ENCODE measurements at places on chromosomes 7 and 10. TPM values are rescaled to one million over a fixed set of nuclear protein-coding genes. Genes with fewer than 3 reads are reported as not detected.

- no peaks in the 10 kb centered on the region for H3K27me3 ChIP-seq
- no peaks in the 10 kb centered on the region for H3K4me1 ChIP-seq
- DNase-seq, result peak; percentile 59
- no peak overlapping the region for H3K27ac ChIP-seq
- H3K36me3 ChIP-seq, result no peaks in the 10 kb centered on the region
Measured at GRCh38 chr7:123624527-123625183, 23.0 kb downstream of the ASB15 start.

DNA sequence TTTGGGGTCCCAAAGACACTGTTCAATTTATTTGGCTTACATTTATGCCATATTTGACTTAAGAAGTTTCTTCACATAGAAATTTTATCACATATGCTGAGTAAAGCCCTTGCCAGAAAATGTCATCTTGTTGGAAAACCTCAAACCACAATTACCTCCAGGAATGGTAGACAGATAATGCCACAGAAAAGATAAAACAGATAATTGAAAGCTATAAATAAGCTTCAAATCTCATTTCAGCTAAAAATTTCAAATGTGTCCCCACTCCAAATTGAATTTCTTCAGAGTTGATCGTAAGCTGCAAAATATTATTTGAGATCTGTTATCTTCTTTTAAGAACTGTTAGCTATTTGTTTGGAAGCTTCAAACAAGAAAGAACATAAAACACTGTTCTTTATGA lies 176.4 kb upstream of the PTN start:
- H3K27ac ChIP-seq, result no peak overlapping the region
- no peaks in the 10 kb centered on the region for H3K36me3 ChIP-seq
- H3K4me1 ChIP-seq, result no peaks in the 10 kb centered on the region
- no peaks in the 10 kb centered on the region for H3K27me3 ChIP-seq

DNA sequence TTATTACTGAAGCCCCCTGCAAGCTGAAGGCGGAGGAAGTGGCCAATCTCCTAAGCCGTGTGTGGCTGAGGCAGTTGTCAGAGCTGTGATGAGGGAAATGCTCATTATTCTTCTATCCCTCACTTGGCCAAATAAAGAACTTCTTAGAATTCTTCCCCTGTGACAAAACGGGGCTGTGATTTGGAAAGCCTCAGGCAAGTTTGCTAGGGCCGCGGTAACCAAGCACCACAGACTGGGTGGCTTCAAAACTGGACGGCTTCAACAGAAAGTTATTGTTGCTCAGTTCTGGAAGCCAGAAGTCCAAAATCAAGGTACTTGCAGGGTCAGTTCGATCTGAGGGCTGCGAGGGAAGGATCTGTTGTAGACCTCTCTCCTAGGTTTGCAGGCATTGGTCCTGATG lies 72.3 kb upstream of the STEAP1B start:
- DNase-seq, result no peak
- no peak overlapping the region for H3K4me3 ChIP-seq
- no peak overlapping the region for H3K27ac ChIP-seq

DNA sequence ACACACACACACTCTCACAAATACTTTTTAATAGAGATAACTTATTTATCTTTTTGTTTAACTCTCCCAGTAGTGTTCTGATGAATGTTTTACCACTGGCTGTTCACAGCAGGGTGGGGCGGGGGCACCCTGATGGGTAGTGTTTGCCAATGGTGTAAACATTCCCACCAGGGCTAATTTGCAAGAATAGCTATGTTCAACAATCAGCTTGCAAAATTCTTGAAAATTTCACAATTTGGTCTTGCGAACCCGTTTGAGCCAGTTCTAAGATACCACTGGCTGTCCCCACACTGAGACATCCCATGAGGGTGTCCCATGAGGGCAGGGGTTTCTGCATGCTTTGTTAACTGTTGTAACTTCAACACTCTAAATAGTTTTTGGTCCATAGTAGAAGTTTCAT lies 348.5 kb downstream of the CXCL12 start:
- H3K27ac ChIP-seq, result no peak overlapping the region
- no peak for DNase-seq
- no peak overlapping the region for H3K4me3 ChIP-seq
- H3K27me3 ChIP-seq, result no peaks in the 10 kb centered on the region
- H3K36me3 ChIP-seq, result no peaks in the 10 kb centered on the region
- H3K4me1 ChIP-seq, result no peaks in the 10 kb centered on the region

DNA sequence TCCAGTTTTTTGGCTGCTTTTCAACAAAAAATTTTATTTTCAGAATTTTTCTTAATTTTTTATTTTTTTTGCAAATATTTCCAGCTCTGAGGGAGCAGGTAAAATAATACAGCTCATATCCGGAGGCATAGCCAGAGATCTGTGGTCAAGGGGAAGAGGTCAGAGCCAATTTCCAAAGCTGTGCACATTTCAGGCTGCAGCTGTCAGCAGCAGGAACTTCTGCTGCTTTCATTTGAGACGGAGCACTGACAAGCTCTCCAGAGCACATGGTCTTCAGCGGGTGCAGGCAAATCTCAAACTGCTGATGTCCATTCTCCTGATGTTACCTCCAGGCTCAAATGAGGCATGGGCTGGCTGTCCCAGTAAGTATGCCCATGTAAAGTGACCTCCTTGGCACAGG lies 31.1 kb downstream of the SLC26A4 start:
- no peaks in the 10 kb centered on the region for H3K27me3 ChIP-seq
- H3K4me3 ChIP-seq, result no peak overlapping the region
- H3K36me3 ChIP-seq, result no peaks in the 10 kb centered on the region
- no peaks in the 10 kb centered on the region for H3K4me1 ChIP-seq
- DNase-seq, result no peak

- no peak overlapping the region for H3K4me3 ChIP-seq
- H3K4me1 ChIP-seq, result no peaks in the 10 kb centered on the region
Measured at GRCh38 chr7:135232087-135232486, 1.6 kb upstream of the STRA8 start.

GRCh38 chr10:69466158-69466490 lies 14.9 kb downstream of the TSPAN15 start:
- H3K36me3 ChIP-seq, result no peaks in the 10 kb centered on the region
- H3K4me1 ChIP-seq, result peaks cover 68% of the 10 kb centered on the region
- no peak overlapping the region for H3K4me3 ChIP-seq
- no peak for DNase-seq
- H3K27ac ChIP-seq, result peak overlapping the region; percentile 74
- no peaks in the 10 kb centered on the region for H3K27me3 ChIP-seq

DNA sequence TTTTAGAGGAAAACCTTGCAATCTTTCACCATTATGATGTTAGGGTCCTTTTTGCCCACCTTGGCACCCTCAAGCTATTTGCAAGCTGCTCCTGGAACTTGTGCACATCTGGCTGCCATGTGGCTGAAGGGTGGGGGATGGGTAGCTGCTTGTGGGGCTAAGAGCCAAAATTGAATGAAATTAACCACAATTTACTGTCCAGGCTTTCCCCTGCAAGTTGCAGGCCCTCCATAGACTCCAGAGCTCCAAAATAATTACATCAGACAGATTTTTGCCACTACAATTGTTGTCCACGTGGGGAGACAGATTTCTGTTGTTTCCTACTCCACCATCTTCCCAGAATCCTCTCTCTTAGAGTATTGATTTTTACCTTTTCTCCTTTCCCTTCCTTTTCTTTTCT lies 19.1 kb downstream of the PI4K2A start:
- no peaks in the 10 kb centered on the region for H3K4me1 ChIP-seq
- H3K27ac ChIP-seq, result no peak overlapping the region
- DNase-seq, result no peak
- no peak overlapping the region for H3K4me3 ChIP-seq
- H3K36me3 ChIP-seq, result peaks cover 78% of the 10 kb centered on the region

DNA sequence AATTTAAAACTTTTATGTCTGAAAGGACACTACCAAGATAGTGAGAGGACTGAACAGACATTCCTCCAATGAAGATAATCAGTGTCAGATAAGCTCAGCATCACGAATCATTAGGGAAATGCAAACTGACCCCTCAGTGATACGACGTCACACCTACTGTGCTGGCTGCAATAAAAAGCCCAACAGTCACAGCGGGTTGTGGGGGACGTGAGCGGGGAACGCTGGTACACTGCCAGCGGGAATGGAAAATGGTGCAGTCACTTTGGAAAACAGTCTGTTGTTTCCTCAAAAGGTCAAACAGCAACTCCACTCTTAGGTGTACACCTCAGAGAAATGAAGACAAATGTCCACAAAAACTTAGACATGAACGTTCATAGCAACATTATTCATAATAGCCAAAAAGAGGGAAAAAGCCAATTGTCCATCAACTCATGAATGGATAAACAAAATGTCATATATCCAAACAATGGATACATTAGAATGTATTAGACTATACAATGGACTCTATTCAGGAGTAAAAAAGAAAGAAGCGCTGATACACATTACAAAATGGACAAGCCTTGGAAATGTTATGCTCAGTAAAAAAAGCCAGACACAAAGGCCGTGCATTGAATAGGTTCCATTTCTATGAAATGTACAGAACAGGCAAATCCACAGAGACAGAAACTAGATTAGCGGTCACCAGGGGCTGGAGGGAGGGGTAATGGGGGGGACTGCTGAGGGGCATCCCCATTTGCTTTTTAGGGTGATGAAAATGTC lies 2.4 kb upstream of the ECHS1 start:
- peaks cover 10% of the 10 kb centered on the region for H3K36me3 ChIP-seq
- peaks cover 37% of the 10 kb centered on the region for H3K4me1 ChIP-seq
- no peak for DNase-seq
- H3K27ac ChIP-seq, result no peak overlapping the region
- no peak overlapping the region for H3K4me3 ChIP-seq

- peak overlapping the region; percentile 78 for H3K27ac ChIP-seq
- peak overlapping the region; percentile 27 for H3K4me3 ChIP-seq
- H3K36me3 ChIP-seq, result peaks cover 20% of the 10 kb centered on the region
- no peak for DNase-seq
- H3K4me1 ChIP-seq, result peaks cover 55% of the 10 kb centered on the region
Measured at GRCh38 chr7:74032191-74032490, 4.2 kb downstream of the ELN start.

- no peak overlapping the region for H3K4me3 ChIP-seq
- no peaks in the 10 kb centered on the region for H3K27me3 ChIP-seq
- no peak overlapping the region for H3K27ac ChIP-seq
- H3K36me3 ChIP-seq, result no peaks in the 10 kb centered on the region
- H3K4me1 ChIP-seq, result peaks cover 32% of the 10 kb centered on the region
Measured at GRCh38 chr7:151686016-151686766, 166.5 kb upstream of the RHEB start.

DNA sequence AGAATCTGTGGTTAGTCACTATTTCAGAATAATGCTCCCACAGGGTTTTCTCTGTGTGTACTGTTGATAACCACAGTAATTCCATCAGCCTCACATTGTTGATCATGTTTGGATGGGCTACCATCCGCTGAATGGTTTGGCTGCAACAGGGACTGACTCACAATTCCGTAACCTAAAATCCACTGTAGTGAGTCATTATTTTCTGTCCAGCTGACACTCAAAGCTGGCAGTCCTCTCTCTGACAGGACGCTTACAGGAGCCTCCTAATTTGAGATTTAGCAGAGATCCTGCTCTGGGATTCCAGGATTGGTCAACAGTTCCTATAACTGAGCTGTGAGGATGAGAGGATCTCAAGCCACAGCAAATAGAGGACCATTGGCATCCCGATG lies 32.7 kb downstream of the VWA2 start:
- H3K4me1 ChIP-seq, result peaks cover under 1% of the 10 kb centered on the region
- no peak overlapping the region for H3K4me3 ChIP-seq
- no peaks in the 10 kb centered on the region for H3K27me3 ChIP-seq
- DNase-seq, result no peak
- no peak overlapping the region for H3K27ac ChIP-seq

DNA sequence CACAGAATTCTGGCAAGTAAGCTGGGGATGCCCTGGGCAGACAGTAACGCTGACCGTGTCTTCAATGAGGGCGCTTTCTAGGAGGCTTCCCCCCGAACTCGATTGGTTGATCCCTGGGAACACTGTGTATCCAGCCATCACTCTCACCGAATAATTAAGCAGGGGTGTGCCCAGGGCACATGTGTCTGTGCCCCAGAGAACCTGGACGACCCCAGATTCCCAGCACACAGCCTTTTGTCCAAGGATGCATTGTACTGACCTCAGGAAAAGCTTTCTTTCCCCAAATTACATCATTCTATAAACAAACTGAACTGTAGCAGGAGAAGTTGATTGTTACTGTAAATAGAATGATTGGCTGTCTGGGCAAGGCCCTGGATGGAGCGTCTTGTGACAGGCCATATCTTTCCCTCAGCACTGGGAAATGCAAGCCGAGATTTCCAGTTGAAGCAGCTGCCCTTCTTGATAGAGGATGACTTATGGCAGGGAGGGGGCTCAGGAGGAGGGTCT lies 6.6 kb upstream of the DEPP1 start:
- peak overlapping the region; percentile 72 for H3K27ac ChIP-seq
- peaks cover 70% of the 10 kb centered on the region for H3K4me1 ChIP-seq
- peaks cover 48% of the 10 kb centered on the region for H3K36me3 ChIP-seq
- no peaks in the 10 kb centered on the region for H3K27me3 ChIP-seq
- no peak for DNase-seq

DNA sequence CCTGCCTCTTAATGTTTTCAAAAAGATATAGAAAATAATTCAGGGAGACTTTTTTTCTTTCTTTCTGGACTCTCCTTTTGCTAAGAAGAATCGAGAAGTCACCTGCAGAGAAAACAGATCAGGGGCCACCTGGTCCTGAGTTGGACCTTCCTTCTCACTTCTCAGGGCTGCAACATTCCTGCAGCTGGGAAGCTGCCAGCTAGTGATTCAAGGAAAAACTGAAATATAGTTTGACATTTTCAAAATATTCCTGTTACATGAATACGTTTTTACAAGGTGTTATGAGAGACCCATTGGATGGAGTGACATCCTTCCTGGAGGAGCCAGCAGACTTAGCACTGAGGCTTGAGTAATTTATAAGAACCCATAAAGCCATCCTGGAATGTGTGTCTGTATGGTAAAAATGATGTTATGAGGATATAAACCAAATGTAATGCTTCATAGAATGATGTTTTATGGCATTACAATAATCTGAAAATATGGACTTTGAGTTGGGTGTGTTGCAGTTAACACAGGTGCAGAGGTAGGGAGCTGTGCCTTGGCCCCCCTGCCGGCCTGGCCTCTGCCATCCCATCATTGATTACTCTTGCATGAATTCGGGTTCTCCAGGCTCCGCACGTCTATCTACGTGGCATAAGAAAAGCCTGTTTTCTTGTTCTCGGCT lies 149.7 kb downstream of the PAXIP1 start:
- H3K27me3 ChIP-seq, result no peaks in the 10 kb centered on the region
- H3K4me1 ChIP-seq, result no peaks in the 10 kb centered on the region
- H3K4me3 ChIP-seq, result no peak overlapping the region
- DNase-seq, result no peak
- no peaks in the 10 kb centered on the region for H3K36me3 ChIP-seq

- H3K4me1 ChIP-seq, result no peaks in the 10 kb centered on the region
- no peak overlapping the region for H3K4me3 ChIP-seq
- H3K27me3 ChIP-seq, result no peaks in the 10 kb centered on the region
- no peak overlapping the region for H3K27ac ChIP-seq
- no peaks in the 10 kb centered on the region for H3K36me3 ChIP-seq
Measured at GRCh38 chr7:32140210-32140939, 70.2 kb upstream of the PDE1C start.

HOXA9 gene
- total RNA-seq, result 1.7 TPM

CC2D2B gene
- total RNA-seq, result 1.6 TPM

UCN3 gene
- total RNA-seq, result 0.53 TPM

WDR37 gene
- 22.0 TPM for total RNA-seq

TUBB8 gene
- 0.38 TPM for total RNA-seq

KCNH2 gene
- total RNA-seq, result 2.4 TPM

CYP26C1 gene
- 0.27 TPM for total RNA-seq

OR9A2 gene
- total RNA-seq, result not detected

INA gene
- total RNA-seq, result not detected

EMX2 gene
- not detected for total RNA-seq

EN2 gene
- not detected for total RNA-seq

MMP21 gene
- not detected for total RNA-seq
